Stimulated activated CD8-positive, alpha-beta memory T cell treated with anti-CD3 and anti-CD28 coated beads, Interleukin-7, amount 100 ng/mL, for 1 hour (primary cell): ENCODE measurements at places on chromosomes 1 and 21.

GRCh38 chr1:46810596-46810995 is 11.8 kb downstream of the CYP4B1 start:
- no peak for DNase-seq

GRCh38 chr1:89598450-89599331 is 34.2 kb upstream of the LRRC8C start:
- DNase-seq, result no peak

DNA sequence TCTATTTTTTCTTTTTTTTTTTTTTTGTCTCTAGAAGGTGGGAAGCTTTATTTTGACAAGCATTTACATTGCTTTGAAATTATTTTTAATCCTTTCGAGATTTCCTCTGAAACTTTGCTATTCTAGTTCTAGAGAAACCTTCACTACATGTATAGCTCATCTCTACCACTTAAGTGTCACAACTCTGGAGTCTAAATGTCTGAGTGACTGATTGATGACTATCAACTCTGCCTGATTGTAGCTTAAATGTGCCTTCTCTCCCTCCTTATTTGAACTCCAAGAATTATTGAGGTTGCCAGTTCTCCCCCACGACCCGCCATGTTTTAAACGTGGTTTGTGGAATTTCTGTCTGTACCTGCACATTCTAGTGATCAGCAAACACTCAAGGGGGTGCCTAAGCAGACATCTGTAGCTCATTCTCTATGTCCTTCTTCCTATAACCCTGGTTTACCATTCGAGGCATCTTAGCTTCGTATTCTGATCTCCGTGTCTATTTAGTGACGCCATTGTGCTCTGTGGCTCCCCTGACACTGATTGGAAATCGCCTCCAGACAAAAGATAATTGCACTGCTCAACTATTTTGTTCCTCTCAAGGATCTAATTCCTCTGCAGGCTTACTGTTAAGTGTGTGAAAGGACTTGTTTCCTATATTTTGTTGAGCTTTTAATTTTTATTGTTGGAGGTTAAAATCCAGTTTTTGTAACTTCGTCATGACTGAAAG is 1570.6 kb downstream of the BRINP3 start:
- DNase-seq, result no peak

GRCh38 chr1:110057963-110058518 is 12.4 kb downstream of the ALX3 start:
- DNase-seq, result no peak

GRCh38 chr1:241918879-241919278 is 38.7 kb upstream of the BECN2 start:
- no peak for DNase-seq
